ENCODE measurements at places on chromosomes 4 and X. TPM values are rescaled to one million over a fixed set of nuclear protein-coding genes. Genes with fewer than 3 reads are reported as not detected.

Gene SERPINA7
- not detected for total RNA-seq

Gene RPA4
- total RNA-seq = 0.62 TPM

Gene PNMA6F
- total RNA-seq = not detected

Gene ZNF630
- total RNA-seq = 1.8 TPM

Gene BRS3
- total RNA-seq = not detected
